ENCODE measurements at places on chromosomes 1 and 21.

- no peak for DNase-seq
Observed at GRCh38 chr1:67856921-67857320, 23.7 kb upstream of the GNG12 start.

DNA sequence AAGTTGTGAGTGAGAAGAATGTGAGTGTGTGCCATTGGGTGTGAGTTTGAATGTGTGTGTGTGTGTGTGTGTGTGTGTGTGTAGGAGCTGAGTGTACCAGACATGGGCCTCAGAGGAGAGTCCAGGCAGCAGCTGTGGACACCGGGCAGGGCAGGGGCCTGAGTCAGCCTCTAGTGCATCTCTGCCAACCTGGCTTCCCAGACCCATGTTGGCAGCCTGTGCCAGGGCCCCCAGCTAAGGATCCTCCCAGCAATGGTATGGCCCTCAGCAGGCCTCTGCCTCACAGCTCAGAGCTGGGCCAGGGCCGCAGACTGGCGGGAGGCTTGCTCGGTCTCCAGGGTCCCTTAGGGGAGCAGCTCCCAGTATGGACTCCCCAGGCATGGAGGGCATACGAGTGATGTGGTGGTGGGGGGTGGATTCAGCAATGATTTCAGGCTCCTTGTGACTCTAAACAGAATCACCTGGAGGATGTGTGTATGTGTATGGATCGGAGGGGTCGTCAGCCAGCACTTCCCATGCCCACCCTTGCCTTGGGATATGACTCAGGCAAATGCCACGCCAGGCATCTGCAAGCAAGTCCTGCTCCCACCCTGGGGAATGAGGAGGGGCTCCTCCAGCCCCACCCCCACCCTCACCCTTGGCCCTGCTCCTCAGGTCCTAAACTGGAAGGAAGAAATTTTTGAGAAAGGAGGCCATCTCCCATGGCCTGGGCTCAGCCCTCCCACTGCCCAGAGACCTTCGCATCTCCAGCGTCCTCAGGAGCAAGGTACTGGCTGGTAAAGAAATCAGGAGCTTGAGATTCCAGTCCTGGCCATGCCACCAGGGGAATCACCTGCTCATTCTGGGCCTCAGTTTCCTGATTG, 1.8 kb upstream of the FOXO6 start:
- DNase-seq, result no peak

DNA sequence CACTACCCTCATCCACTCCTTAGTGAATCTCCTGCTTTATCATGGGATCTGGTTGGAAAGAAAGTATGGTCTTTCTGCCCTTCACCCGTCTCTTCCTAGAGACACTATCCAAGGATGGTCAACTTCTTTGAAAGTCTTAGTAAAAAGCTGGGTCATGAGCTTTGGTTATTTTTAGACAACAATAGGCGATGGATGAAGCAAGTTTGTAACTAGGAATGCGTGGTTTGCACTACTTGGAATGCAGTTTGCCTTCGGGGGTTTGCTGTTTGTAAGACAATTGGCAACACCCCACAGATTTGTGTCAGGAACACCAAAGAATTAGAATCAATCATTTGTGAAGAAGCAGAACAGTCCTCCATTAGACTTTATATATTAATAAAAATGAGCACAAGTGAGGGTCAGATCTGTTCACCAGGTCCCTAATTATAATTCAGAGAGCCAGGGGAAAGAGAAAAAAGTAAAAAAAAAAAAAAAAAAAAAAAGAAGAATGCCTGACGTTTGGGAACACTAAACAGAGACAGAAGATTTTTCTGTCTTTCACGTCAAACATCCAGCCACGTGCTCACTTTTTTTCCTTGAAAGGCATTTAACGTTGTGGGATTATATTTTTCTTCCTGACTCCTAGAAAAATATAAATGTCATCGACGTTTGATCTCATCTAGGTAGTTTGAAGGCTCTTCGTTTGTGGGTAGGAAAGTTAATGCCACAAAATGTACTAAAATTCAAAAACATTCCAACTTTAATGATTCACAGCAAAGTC, 60.7 kb upstream of the BTG3 start:
- no peak for DNase-seq

DNA sequence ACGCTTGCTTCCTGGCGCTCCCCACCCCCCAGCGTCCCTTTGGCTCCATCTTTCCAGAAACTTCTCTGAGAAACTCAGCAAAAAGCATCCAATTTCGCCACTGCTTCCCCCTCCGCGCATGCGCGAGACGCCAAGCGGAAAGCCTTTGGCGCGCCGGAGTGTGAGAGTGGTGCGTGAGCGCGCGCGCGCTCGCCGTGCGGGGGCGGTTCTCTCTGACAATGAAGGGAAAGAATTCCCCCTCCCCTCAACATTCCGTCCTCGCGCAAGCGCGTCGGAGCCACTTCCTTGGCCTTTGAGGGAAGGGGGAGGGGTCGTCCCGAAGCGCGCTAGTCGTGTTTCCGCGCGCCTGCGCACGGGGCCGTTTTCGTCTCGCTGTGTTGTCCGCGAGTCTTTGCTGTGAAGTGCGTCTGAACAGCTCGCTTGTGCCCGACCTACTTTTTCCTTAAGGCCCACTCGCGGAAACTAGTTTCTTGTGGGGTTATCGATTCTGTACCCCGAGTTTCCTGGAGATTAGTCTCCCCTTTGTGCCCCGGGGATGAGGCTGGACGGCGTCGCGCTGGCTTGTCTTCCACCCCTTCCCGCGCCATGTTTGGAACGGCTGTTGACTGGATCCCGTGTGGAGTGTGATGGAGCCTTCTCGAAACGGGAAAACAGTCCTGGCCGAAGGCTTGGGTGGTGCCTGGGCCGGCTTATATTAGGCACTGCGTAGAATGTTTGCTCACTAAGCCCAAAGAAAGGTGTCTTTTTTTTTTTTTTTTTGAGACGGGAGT, 11.6 kb upstream of the SPEN start:
- peak; percentile 100 for DNase-seq

GRCh38 chr1:51305371-51305823, 25.0 kb downstream of the TTC39A start:
- no peak for DNase-seq

- DNase-seq, result no peak
Observed at GRCh38 chr1:92619466-92620189, 132.9 kb upstream of the GFI1 start.

GRCh38 chr1:228207851-228208821, at the start of gene OBSCN:
TSS of gene OBSCN (plus strand) at chr1:228208044. CDS start at chr1:228211784, 3,740 bp downstream.
- peak; percentile 81 for DNase-seq

GRCh38 chr21:45971616-45972352, 9.8 kb upstream of the COL6A1 start:
- no peak for DNase-seq

GRCh38 chr1:245566952-245567351, 412.2 kb downstream of the KIF26B start:
- no peak for DNase-seq

- DNase-seq, result no peak
Observed at GRCh38 chr1:41730806-41731205, 187.9 kb downstream of the HIVEP3 start.

DNA sequence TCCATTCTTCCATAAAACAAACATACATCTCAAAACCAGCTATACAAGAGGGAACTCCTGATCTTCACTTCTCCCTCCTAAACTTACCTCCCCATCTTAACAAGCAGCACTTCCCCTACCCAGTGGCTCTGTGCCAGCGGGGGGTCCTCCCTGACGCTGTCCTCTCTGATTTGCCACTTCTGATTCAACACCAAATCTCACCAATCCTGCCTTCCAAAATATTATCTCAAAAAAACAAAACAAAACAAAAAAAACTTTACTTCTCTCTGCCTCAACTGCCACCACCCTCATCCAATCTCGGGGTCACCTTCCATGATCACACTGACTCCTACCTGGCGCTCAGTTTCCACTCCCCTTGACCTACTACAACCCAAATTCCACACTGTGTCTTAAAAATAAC, 72.8 kb downstream of the SLC45A1 start:
- DNase-seq, result no peak

DNA sequence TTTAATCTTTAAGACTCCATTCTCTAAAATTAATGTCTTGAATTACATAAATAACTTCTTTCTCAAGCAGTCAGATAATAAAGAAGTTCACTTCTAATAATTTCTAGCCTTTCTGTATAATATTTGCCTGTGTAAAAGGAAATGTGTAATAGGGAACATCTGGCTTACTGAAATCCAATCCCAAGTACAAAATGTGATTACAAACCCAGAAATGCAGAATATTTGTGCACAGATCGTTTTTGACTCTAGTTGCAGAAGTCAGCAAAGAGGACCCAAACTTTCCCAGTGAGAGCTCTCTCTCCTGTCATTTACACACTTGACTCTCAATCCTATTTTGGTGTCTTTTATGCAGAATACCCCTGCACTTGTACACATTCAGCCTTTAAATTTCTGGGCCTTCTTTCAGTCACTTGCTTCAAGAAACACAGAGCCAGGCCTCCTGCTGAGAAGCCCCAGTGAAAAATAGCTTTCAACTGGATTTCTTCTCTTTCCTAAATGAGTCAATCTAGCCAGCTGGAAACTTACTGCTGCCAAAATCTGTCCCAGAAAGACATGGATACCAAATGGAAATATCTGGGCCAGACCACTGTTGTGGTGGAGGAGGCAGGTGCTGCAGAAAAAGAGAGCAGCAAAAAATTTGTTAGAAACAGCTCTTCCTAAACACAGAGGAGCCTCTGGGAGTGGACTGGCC, 68.5 kb upstream of the ADAM30 start:
- no peak for DNase-seq

DNA sequence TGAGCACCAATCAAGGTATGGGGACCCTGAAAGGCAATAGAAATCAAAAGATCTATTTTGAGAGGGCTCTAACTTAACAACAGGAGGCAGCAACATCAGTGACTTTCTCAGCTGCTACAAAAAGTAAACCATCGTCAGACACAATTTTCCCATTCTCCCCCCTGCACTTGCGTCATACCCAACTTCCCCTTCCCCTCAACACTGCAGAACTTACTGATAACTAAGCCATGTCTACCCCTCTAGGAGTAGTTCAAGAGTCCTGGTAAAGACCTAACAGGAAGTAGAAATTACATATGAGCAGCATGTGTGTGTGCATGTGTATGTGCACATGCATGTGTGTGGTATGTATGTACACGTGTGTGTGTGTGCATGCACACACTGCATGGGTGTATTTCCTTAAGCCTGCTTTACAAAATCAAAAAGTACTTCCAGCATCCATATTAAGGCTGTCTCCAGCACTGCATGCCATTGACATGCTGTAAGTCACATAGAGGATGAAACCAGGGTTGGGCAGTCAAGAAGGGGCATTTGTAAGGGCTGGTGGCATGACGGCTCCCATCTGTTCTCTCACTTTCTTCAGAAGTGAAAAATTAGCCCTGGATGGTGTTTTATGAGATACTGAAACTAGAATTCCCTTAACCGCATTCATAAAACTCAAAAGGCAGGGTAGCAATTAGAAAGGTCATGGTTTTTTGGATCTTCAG, 460.1 kb upstream of the RUNX1 start:
- DNase-seq, result no peak

GRCh38 chr1:116426401-116426800, 53.4 kb downstream of the ATP1A1 start:
- no peak for DNase-seq

DNA sequence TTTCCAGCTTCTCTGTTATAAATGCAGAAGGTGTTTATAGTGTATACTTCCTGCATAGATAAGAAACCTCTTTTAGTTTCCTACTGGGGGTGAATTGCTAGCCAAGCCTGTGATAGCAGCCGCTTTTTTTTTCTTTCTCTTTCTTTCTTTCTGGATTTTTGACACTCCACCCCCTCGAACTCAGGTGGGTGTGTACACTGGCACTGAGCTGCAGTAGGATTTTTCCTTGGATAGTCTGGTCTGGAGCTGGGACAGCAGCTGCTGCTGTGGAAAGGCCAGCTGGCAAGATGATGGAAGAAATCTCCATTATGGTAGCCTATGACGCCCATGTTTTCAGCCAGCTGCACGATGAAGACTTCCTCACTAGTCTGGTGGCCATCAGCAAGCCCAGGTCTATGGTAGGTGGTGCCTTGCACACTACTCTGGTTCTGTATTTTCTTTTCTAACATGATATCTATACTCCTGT, 122.5 kb upstream of the CACYBP start:
- DNase-seq, result no peak

DNA sequence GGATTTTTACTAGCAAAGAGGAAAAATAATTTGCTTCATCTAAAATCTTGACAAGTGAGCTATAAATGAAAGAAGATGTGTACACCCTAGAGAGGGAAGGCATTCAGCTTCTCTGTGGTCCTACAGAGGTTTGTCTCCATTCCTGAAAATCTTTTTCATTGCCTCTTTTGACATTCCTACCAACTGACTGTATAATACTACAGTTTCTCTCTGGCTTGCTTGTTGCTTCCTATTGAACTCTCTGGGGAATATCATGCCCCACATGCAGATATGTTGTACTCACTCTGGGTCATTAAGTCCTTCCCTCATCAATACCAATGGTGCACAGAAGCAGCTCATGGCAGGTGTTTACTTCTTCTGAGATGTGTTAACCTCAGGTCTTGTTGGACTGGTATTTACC, 371.2 kb upstream of the PLXNA2 start:
- no peak for DNase-seq

GRCh38 chr1:75130865-75131564, 3.2 kb upstream of the LHX8 start:
- DNase-seq, result peak; percentile 80
